ENCODE measurements at places on chromosomes 6 and 20. TPM values are rescaled to one million over a fixed set of nuclear protein-coding genes. Genes with fewer than 3 reads are reported as not detected.
A peak's percentile ranks its signal among the peaks of the same experiment; 100 is the strongest.

DNA sequence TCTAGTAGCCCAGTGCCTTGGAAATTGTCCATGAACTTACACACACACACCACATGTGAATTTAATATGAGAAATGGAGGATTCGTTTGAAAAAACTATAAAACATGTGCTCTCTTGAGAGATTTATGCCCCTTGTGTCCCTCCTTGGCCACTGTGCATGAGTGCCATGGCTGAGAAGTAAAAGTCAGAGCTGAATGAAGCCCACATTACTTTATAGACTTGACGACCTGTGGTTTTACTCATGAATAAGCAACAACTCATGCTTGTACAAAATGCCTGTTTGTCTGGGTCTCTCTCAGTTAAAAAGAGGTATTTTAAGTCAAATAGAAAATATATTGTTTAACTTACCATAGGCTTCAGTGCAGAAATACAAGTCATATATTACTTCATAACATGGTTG lies 102.7 kb downstream of the KCNQ5 start:
- DNase-seq = no peak

- no peak for DNase-seq
Observed at GRCh38 chr20:21074605-21075336, 31.4 kb downstream of the LINC00237 start.

- no peak for DNase-seq
Observed at GRCh38 chr6:39082310-39082709, 32.7 kb downstream of the SAYSD1 start.

The CLIC5 gene
- not detected for total RNA-seq

GRCh38 chr6:1786455-1787453 lies 177.0 kb downstream of the FOXC1 start:
- DNase-seq = no peak

GRCh38 chr20:61965606-61966491 lies 99.8 kb downstream of the TAF4 start:
- no peak for DNase-seq

The RNF217 gene
- total RNA-seq = 10.9 TPM

GRCh38 chr6:35359744-35360348 lies 17.5 kb downstream of the PPARD start:
- DNase-seq = peak; percentile 47

The ARMH2 gene
- total RNA-seq = not detected

The RIN2 gene
- 40.3 TPM for total RNA-seq

DNA sequence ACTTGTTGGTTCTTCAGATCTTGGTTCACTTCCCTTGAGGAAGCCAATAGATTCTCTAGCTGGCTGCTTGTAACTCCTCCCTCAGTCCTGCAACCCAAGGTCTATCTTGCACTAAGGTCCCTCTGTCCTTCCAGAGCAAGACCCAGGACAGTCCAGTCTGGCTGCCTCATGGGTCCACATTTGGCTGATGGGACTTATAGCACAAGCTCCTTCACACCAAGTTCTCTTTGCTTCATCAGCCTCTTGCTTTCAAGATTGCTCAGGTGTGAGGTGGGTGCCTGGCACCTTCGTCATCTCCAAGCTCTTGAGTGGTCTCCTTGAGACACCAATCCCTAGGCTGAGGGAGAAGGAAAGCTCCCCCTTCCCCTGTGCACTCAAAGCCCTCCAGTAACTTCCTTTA lies 28.3 kb downstream of the NSFL1C start:
- DNase-seq = no peak

The SDC4 gene
- total RNA-seq = 132 TPM

The RNF182 gene
- 4.0 TPM for total RNA-seq

GRCh38 chr6:30091577-30092381 lies 16.2 kb upstream of the RNF39 start:
- DNase-seq = peak; percentile 86

DNA sequence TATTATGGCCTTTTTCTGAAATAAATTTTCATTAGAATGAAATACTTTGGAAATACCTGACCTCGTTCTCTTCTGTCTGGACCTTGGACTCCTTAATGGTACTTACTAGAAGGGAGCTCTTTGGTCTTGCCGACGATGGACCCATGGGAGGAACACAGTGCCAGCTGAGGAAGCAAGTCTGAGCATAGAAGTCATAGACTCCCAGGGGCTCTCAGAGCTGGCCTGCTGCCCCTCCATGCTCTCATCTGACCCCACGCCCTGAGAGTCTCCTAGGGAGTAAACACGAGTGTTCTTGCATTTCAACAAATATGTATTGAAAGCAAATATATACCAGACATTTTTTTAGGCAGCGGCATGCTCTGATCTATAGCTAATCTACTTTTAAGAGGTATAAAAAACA lies 87.8 kb downstream of the PLEKHG1 start:
- DNase-seq = no peak

The TMEM170B gene
- total RNA-seq = 0.20 TPM

GRCh38 chr20:8547035-8547650 lies 415.1 kb downstream of the PLCB1 start:
- DNase-seq = no peak

The ANKEF1 gene
- total RNA-seq = not detected

- DNase-seq = no peak
Observed at GRCh38 chr20:11222243-11222642, 548.4 kb upstream of the JAG1 start.

The BPIFB1 gene
- not detected for total RNA-seq

- no peak for DNase-seq
Observed at GRCh38 chr20:2135013-2135412, 33.4 kb downstream of the STK35 start.

The EPPIN gene
- not detected for total RNA-seq

The CRISP2 gene
- total RNA-seq = not detected

GRCh38 chr20:46757754-46758678 lies 48.6 kb downstream of the SLC2A10 start:
- peak; percentile 31 for DNase-seq

GRCh38 chr6:21712213-21712612 lies 118.7 kb downstream of the SOX4 start:
- no peak for DNase-seq

The WFDC5 gene
- total RNA-seq = not detected

GRCh38 chr6:50030777-50031562 lies 9.2 kb upstream of the DEFB110 start:
- DNase-seq = no peak

- DNase-seq = no peak
Observed at GRCh38 chr20:10264166-10264558, 45.5 kb downstream of the SNAP25 start.

DNA sequence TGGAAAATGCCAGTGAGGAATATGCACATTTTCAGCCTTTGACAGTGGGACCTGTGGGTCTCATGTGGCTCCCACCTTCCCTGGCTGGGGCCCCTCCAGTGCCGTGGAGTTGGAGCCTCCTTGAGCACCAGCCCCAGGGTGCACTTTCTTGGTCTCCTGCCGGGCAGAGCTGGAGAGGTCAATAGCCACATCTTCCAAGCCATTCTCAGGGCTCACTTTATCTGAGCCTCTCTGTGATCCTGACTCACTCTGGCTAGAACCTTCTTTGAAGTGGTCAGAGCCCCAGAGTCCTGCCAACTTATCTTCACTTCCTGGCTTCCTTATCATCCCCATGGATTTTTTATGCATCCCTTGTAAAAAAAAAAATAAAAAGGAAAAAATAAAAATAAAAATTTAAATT lies 5.7 kb downstream of the VSX1 start:
- DNase-seq = no peak

- DNase-seq = no peak
Observed at GRCh38 chr6:120202878-120203277, 853.3 kb upstream of the MAN1A1 start.

DNA sequence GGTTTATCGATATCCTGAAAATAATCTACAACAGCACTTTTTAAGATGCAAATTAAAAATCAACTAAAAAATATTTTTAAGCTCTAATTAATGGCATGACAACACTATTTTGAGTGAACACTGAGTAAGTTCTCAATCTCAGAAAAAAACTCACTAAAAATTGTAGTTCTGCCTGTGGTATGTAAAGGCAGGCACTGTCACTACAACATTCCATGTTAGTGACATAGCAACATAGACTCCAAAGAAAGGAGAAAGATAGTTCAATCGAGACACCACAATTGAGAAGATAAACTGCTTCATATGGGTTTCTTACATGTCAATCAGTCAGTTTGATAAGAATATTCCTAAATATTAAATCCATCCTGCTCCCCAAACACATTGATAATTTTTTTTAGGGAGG lies 38.0 kb downstream of the COL12A1 start:
- no peak for DNase-seq

GRCh38 chr6:112774319-112774718 lies 427.2 kb downstream of the RFPL4B start:
- DNase-seq = no peak

Measured in HFFc6 (cell line).